ENCODE measurements at places on chromosomes 4 and X.

DNA sequence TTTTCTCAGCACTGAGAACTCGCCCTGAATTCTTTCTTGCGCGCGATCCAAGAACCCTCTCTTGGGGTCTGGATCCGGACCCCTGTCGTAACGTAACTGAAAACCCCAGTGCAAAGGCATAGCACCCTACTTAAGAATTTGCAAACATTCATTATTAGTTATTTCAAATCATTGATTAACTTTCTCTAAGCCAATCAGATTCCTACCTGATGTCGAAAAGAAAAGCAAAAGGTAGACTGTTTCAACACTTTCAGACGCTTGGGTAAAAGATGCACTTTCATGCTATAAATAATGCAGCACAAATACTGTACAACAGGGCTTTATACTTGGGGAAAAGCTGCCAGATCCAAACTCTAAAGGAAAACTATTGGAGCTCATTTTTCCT lies 817 bp upstream of the WDR19 start:
- DNase-seq: no peak

GRCh38 chrX:50877310-50877709 lies 33.2 kb upstream of the BMP15 start:
- DNase-seq: no peak

GRCh38 chr4:56102601-56103000 lies 153.9 kb downstream of the CEP135 start:
- no peak for DNase-seq

DNA sequence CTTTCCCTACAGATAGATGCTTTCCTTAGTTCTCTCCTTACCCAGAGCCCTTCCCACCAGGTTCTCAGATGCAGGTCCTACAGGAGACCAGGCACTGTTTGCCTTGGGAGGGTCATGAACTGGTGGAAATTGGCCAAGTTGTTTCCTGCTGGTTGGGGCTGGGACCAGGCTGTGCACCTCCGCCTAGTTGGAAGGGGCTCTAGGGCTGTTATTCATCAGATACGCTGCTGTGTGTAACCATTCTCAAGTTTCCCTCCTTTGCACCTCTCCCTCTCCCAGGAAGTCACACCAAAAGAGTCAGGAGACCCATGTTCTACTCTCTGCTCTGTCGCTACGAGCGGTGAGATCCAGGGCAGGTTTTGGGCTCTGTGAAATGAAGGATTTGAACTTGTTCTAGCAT lies 11.9 kb upstream of the VSIG1 start:
- DNase-seq: no peak

DNA sequence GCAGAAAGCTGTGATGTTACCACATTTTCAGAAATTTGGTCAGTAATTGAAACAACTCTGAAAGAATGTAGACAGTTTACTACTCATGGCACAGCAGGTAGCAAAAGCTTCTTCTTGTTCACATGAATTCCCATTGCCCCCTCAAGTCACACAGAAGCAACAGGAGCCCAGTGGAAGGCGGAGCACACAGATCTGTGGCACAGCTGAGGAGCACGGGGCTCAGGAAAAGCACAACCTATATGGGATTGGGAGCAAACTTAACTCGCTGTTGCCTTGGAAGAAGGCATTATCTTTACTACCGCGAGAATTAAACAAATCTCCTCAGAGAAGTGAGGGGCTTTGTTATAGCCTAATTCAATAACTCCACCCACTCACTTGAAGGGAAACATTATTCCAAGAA lies 358.5 kb downstream of the SPOCK3 start:
- DNase-seq: no peak

DNA sequence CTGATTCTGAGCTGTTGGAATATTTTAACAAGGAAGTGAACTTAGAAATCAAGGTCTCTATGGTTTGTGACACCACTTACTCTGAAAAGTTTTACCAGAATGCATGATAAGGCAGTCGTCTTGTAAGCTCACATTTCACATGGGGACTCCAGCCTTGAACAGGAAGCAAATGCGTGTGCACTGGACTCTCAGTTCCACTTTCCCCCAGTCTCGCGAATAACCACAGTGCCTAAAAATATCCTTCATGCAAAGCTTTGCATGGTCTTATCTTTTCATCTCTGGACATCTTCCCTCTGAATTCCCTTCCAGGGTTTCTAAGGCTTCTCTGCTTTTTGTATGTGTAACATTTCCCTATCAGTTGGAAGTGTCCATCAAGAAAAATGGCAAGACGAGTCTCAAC lies 581.8 kb downstream of the NLGN4X start:
- DNase-seq: no peak

DNA sequence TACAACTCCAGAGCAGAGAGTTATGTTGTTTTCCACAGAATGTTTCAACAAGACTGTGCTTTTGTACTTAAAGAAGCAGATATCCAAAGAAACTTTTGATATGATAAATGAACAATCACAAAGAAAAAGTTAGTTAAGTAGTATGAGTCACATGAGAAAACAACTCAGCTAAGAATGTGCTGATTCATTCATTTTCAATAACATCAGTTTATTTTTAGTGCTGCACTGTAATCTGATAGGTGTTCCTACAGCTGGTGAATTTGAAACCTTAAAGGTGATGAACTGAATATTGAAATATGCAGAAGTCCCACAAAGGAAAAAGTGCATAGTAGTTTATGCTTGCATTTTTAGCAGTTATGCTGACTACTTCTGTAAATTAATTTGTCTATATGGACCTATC lies 180.3 kb upstream of the TENM3 start:
- peak; percentile 94 for DNase-seq

DNA sequence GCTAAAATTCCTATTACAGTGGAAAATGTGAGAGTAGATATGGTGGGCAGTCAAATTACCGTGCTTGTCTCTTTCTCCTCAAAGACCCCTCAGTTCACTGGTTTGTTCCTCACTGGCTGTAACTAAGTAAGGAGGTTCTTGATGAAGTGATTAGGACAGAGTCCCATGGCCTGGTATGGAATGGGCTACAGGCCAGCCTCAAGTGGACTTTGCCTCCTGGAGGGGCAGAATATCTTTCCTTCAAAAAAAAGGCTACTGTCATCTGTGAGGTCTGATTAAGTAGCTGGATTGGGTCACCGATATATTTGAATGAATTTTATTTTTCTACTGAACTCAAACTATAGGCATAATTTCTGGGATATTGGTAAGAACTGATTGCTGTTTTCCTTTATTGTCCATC lies 38.5 kb upstream of the TMEM164 start:
- DNase-seq: no peak

Data from HAP-1 (cell line).